ENCODE measurements at places on chromosomes 11 and 22.

GRCh38 chr11:64204464-64204989, 2.0 kb upstream of the FERMT3 start:
- peak; percentile 90 for DNase-seq

GRCh38 chr22:24068377-24068680, 57.2 kb downstream of the CABIN1 start:
- no peak for DNase-seq

DNA sequence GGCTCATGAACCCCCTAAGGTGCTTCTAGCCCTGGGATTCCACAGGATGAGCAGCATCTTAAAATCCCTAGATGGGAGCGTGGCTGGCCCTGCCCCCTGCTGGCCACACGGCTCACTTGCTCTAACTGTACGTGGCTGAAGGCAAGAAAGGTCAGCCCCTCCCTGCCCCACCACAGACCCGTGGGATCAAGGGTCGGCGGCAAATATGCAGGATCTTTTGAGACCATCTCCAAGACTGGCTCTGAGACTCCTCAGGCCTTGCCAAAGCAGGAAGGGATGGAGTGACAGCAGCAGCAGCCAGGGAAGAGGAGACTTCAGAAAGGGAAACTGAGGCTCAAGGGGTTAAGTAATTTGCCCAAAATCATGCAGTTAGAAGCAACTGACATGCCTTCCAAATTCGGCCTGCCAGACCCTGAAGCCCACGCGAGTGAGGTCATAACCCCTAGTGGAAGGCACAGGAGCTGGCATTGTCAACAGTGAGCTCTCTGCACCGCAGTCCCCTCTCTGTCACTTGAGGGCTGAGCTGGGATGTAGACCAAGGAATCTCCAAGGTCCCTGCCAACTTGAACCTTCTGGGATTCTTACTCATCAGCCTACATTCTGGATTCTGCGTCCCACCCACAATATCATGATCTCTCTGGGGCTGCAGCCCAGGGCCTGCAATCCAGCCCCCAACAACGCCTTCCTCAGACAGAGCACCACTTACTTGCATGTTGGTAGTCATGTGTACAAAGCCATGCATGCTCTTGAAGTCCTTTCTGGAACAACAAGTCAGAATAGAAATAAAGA, 31.4 kb downstream of the CREB3L1 start:
- peak; percentile 85 for DNase-seq

- no peak for DNase-seq
Observed at GRCh38 chr11:12585861-12586260, 88.4 kb upstream of the TEAD1 start.

GRCh38 chr11:2306877-2307500, 5.2 kb downstream of the TSPAN32 start:
- no peak for DNase-seq

DNA sequence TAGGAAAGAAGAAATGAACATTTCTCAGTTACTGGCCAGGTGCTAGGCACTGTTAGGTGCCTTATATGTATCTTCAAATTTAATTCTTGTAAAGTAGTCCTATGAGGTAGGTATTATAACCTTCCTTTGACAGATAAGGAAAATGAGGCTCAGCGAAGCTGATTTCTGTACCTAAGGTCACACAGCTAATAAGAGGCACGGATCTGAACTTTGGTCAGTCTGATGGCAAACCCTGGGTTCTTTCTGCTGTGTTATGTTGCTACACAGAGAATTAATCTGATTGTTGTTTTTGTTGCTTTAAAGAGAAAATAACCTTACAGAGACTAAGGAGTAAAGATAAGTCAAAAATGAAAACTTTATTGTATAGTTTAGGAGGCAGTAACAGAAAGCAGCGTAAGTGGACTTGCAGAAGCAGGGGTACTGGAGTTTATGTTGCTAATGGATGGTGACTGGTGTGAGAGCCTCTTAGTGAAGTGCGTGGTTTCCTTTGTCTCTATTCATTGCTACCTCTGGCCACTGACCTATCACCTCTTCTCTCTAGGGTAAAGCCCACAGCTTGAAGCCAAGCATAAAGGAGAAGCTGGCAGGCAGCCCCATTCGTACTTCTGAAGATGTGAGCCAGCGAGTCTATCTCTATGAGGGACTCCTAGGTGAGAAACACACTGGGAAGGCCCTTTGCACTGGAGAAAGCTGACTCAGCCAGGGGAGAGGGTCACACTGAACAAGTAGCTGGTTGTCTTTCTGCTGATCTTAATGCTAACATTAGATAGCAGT, 38.3 kb downstream of the MADD start:
- no peak for DNase-seq

- no peak for DNase-seq
Observed at GRCh38 chr22:47160141-47160541, 397.7 kb downstream of the TBC1D22A start.

GRCh38 chr11:93084727-93085505, 112.9 kb downstream of the SLC36A4 start:
- DNase-seq = no peak

DNA sequence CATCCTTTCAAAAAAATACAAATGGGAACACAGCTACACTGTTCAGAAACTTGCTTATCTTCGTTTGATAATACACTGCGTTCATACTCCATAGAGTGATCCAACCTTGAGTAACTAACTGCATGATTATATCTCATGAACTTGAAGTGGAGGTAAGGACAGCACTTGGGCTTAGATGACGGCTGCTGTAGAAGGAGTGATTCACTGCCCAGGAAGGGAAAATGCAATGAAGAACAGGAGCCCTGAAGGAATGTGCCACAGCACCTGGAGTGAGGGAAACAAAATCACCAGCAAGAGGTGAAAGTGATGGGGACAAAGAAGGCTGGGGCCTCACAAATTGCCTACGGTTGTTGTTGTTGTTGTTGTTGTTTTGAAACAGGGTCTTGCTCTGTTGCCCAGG, 44.1 kb upstream of the SC5D start:
- no peak for DNase-seq

- no peak for DNase-seq
Observed at GRCh38 chr22:41234815-41235695, 5.7 kb downstream of the CHADL start.

- no peak for DNase-seq
Observed at GRCh38 chr11:9073466-9074225, 17.8 kb downstream of the SCUBE2 start.

GRCh38 chr11:70078095-70078780, at the start of gene ANO1:
Gene ANO1, plus strand, starts transcription at chr11:70078317. Its CDS starts 290 bp downstream, at chr11:70078607.
- no peak for DNase-seq

DNA sequence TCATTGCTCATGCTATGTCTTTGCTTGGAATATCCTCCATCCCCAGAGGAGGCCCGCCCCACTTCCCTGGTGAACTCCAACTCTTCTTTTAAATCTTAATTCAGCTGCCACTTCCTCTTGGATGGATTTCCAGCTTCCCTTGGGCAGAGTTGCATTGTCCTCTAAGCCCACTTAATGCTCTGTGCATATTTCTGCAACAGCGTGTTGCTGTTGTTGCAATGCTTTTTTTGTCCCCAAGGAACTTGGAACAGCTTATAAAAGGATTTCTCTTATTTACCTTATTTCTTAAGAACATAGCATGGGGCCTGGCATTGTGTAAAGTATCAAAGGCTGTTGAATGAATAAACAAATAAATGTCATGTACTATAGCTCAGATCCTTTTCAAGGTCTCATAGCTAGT, 507.4 kb downstream of the METTL15 start:
- no peak for DNase-seq

- DNase-seq = no peak
Observed at GRCh38 chr11:126337126-126337473, 18.4 kb upstream of the ST3GAL4 start.

DNA sequence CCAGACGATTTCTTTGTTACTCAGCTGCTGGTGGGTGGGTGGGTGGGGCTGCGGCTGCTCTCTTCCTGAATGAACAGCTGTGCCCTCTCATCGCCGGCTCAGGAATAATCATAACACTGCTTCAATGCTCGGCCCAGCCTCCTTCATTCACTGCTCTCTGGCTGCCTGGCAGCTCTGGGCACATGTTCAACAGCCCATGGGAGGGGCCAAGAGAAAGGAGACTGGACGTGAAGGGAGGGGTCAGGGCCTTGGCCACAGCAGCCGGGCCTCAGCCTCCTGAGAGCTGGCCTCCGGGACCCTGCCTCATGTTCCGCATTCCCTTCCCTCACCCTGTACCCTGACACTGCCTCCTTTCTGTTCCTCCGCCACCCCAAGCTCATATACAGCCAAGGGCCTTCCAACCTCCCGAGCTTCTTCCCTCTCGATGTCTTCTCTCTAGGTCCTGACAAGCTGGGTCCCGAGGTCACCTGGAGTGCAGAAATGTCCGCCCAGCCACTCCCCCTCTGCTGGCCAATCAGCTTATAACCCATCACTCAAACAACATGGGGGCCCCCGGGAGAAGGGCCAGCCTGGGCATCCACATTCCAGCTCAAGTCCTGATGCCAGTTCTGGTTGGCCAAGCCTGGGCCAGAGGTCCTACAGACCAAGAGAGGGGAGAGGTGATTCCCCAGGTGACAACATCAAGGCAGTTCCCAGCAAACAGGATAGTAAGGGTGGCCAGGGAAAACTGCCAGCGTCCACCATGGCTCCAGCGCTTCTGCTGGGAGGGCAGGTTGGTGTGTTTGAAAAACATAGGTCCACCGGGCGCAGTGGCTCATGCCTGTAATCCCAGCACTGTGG, 3.2 kb upstream of the CSDC2 start:
- peak; percentile 48 for DNase-seq

- no peak for DNase-seq
Observed at GRCh38 chr11:114215428-114215827, 80.8 kb upstream of the NNMT start.

DNA sequence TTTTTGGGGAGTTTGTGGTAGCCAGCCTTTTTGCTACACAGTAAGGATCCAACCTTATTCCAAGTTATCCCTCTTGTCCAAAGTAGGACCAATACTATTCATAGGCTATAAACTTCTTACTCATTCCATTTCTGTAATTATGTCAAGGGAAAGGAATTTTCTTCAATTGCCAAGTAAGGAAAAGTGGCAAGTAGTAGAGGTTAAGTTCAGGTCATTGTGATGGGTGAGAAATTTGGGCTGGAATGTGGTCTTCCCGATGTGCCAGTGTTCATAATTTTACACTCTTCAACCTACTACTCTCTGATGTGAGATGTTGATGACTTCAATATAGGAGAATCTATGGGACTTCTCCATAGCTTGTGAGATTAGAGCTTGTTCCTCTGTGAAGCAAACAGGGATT, 648.8 kb downstream of the METTL15 start:
- DNase-seq = no peak

- DNase-seq = no peak
Observed at GRCh38 chr11:69449320-69450063, 32.0 kb upstream of the LINC01488 start.

DNA sequence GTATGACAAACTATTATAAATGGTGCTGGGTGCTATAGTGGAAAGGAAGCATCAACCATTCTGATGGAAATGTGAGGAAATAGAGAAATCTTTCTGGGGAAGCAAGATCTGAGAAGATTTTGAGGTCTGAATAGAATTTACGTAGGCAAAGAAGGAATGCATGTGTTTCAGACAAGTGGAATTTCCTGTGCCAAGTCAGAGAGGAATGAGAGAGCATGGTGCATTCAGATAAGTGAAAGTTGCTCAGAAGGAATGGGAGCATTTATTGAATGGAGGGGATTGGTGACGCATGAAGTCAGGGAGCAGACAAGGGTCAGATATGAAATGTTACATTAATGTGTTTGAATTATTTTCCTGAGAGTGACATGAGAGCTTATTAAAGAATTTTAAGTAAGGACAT, 725.5 kb downstream of the METTL15 start:
- DNase-seq = no peak

DNA sequence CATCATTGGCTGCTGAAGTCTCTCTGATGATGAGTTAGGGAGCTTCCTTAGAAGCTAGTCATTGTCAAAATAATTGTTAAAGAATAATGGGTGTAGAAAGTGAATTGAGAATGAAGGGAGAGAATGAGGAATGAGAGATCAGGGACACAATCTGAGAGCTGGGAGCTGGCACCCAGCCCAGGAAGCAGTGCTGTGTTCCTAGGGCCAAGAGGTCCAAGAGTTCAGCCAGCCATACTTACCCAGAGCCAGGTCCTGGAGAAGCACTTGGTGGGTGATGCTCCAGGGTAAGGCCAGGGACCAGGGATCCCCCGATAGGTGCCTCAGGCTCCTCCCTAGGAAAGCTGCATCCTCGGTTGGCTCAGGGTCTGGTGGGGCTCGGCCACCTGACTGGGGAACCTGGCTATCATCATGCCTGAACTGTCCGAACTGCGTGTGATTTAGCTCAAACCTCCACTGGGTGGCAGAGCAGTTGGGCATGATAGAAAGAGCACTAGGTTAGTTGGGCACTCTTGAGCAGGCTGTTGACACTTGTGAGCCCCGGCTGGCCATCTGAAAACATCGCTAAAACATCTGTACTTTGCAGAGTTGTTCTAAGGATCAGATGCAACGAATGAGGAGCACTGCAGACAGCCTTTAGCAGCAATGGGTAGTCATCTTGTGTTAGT, 123.9 kb upstream of the NCAM1 start:
- no peak for DNase-seq

- DNase-seq = no peak
Observed at GRCh38 chr11:134800826-134801225, 388.8 kb upstream of the B3GAT1 start.

- peak; percentile 33 for DNase-seq
Observed at GRCh38 chr22:49394116-49394785, 433.4 kb downstream of the BRD1 start.

GRCh38 chr11:115206365-115207022, 297.7 kb downstream of the CADM1 start:
- no peak for DNase-seq

- no peak for DNase-seq
Observed at GRCh38 chr11:90704510-90704909, 481.7 kb upstream of the CHORDC1 start.

- peak; percentile 29 for DNase-seq
Observed at GRCh38 chr11:73931039-73931645, 19.7 kb upstream of the DNAJB13 start.

DNA sequence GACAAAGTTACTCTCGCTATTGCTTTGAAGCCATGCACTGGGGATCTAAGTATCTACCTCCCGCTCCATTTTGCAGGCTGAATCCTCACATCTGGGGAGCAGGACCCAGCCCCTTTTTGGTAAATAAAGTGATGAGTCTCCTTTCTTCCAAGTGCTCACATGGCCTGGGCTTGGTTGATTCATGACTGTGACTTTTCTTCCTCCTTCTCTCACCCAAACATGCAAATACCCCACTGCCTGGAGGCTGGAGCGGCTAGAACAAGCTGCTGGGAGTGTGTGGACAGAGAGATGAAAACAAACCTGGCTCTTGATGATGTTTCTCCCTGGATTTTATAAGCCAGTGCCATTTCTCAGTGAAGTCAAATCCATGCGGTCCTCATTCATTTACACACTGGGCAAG, 72.7 kb downstream of the TRIM29 start:
- no peak for DNase-seq

- DNase-seq = no peak
Observed at GRCh38 chr11:128685402-128686020, 8.4 kb upstream of the FLI1 start.

DNA sequence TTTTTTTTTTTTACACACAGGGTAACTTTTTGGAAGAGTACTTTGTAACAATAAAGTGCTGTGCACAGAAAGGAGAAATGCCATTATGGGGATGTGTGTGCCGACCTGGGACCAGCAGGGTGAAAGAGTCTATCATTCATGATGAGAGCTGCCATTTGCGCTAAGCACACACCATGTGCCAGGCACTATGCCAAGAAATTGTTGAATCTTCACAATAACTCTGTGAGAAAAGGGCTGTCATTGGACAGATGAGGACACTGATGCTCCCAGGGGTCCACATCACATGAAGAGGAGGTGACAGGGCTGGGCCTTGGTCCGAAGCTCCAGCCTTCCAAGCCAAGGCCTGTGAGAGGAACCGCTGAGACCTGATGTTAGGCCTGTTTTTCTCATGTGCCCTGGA, 5.6 kb downstream of the DUSP18 start:
- DNase-seq = no peak

Measured in activated CD4-positive, alpha-beta T cell treated with anti-CD3 and anti-CD28 coated beads for 36 hours (primary cell).